ENCODE measurements at places on chromosomes 16 and 17. TPM values are rescaled to one million over a fixed set of nuclear protein-coding genes. Genes with fewer than 3 reads are reported as not detected.

The PLA2G10 gene
- not detected for polyA plus RNA-seq

The VPS4A gene
- polyA plus RNA-seq = 47.0 TPM

The NDRG4 gene
- polyA plus RNA-seq = 873 TPM

The MYL4 gene
- polyA plus RNA-seq = 33.0 TPM

Data from heart left ventricle (tissue), 16 donors.